D721Med (cell line): ENCODE measurements at places on chromosomes 6 and 20.
A peak's percentile ranks its signal among the peaks of the same experiment; 100 is the strongest.

DNA sequence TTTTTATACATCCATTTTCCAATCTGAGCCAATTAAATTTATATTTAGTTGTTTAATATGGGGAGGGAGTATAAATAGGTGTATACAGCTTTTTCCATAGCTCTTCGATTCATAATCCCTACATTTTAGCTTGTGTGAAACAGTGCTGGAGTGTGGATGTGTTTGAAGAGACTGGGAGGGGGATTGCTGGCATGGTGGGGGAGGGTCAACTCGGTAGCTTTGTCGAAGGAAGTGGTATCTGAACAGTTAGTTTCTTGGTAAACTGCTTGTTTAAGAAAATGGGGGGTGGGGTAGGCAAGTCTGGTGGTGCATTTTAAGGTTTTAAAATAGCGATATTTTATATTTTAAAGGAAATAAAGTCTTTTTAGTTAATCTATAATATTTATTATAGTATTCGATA lies 1.4 kb upstream of the LIN28B start:
- DNase-seq, result no peak

GRCh38 chr6:110852773-110853172 lies 21.8 kb upstream of the AMD1 start:
- DNase-seq, result no peak

- DNase-seq, result no peak
Observed at GRCh38 chr6:165618241-165618640, 44.8 kb downstream of the PDE10A start.

- no peak for DNase-seq
Observed at GRCh38 chr6:32581315-32582095, 8.1 kb downstream of the HLA-DRB1 start.

DNA sequence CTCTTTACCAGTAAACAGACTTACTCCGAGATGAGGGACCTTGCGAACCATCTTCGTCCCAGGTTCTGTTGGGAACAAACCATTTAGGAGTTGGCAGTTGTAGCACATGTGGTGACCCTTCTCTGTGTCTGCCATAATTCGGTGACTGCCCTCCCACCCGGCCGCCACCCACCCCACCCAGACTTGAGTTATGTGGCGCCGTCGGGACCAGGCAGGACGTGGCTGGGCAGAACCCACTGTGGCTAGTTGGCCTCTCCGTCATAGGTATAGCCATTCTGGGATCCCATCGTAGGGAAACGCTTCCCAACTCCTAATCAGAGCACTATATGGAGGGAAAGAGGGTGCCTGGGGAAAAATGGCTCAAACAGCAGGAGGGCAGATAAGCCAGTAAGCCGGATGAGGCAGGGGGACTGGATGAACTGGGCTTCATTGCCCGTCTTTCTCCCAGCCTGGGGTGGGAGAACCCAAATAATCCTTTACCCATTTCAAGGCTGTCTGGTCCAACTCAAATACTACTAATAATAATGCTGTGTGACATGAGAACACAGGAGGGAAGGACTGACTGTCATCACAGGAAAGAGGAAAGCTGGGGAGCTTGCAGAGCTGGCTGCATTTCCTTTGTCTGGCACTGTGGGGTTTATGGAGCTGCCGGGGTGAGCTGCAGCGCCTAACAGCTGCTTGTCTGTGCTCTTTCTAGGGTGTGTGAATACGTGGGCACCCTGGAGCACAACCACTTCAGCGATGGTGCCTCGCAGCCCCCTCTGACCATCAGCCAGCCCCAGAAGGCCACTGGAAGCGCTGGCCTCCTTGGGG lies 73.0 kb upstream of the PBOV1 start:
- no peak for DNase-seq

GRCh38 chr20:56994006-56994405 lies 272.4 kb downstream of the BMP7 start:
- no peak for DNase-seq

- no peak for DNase-seq
Observed at GRCh38 chr6:115947966-115948541, 112.6 kb downstream of the FRK start.

DNA sequence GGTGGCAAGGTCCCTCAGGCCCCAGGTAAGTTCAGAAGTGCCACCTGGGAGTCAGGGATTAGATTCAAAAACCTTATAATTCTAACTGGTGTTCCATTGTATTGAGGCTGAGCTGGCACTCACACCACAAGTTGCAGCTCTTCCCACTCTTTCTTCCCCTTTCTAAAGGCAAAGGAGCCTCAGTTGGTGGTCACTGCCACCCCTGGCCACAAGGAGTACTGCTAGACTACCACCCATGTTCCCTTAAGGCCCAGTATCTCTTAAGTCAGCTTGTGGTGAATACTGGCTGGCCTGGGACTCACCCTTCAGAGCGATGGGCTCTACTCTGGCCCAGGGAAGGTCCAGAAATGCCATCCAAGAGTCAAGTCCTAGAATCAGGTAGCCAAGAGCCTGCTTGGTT lies 421.1 kb upstream of the KHDRBS2 start:
- no peak for DNase-seq

DNA sequence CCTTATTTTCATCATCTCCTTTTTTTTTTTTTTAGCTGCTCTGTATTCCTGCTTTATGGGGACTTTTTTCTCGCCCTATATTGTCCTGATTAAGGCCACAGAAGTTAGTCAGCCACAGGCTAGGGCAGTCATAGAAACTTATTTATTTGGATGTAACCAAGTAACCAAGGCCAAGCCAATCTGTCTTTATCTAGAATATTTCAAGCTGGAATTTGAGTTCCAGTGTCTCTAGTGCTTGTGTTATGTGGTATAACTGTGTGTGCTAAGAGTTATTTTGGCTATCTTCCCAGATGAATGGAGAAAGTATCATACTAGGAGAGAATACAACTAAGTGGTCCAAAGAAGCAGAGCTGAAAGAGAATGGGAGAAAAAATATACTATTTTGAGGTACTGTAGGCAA lies 751.5 kb downstream of the CBLN4 start:
- DNase-seq, result no peak

- no peak for DNase-seq
Observed at GRCh38 chr6:110033749-110034666, 55.9 kb downstream of the GPR6 start.

DNA sequence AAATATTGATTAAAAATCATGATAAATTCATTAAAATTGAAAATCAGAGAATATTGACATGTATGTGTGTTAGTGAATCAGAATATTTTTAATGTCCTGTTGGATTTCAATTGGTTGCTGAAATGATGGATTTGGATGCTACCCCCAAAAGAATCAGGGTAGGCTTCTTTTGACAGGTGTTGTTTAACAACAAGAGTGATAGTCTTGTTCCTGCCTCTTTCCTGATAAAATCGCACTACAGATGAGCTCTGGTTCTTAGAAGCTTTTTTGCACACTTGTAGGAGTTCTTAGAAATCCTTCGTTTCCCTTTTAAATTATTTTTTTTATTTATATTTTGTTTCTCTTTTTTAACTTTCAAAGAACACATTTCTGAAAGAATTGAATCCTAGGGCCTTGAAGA lies 259.5 kb downstream of the FARS2 start:
- DNase-seq, result no peak

GRCh38 chr6:41224800-41225199 lies 3.3 kb upstream of the TREML4 start:
- no peak for DNase-seq

DNA sequence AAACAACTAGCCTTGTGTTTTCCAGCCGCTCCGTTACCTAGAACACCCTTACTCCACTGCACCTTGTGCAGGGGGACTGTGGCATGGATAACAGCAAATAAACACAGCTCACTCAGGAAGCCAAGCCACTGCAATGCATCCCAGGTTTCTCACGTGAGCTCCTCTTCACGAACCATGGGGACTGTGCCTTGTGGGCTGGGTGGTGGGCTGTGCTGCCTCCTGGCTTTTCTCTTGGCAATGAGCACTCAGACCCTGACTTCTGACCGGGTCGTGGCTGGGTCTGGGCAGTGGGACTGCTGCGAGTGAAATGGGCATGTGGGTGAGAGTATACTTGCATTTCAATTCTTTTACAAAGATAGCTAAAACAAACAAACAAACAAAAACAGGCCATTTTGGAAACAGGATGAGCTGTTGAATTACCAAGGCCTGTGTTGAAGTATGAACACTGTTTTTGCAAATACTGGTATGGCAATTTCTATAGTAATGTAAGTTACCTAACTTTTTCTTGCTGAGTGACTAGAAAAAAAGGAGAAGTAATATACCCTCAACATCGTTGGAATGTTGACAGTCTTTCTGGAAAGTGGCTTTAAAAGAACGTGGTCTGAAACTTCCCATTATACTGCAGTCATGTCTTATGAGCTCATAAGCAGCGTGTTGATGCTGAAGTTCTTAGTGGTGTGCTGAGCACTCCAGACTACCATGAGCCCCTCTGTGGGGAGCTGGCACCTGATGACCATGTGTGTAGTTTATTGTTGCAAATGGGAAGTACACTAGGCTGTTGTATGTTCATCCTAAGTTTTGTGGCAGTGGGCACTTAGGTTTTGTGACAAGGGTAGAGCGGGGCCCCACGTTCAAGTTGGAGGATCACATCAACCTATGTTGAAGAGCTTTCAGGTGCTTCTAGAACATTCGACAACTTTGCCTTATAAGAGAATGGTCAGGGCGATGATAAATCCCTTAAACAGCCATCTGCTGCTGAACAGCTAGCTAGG lies 120.4 kb downstream of the ARMC2 start:
- no peak for DNase-seq

DNA sequence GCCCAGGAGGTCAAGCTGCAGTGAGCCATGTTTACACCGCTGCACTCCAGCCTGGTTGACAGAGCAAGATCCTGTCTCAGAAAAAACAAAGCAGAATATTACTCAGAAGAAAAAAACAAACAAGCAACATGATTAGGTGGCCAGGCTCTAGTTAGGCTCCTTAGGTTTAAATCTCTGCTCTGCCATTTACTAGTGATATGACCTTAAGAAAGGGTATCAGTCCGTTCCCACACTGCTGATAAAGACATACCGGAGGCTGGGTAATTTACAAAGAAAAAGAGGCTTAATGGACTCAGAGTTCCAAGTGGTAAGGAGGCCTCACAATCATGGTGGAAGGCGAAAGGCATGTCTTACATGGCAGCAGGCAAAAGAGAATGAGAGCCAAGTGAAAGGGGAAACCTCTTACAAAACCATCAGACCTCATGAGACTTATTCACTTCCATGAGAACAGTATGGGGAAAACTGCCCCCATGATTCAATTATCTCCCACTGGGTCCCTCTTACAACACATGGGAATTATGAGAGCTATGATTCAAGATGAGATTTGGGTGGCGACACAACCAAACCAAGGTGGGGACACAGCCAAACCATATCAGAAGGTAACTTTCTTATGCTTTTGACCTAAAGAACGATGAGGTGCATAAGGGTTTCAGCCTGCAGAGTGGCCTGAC lies 2.4 kb upstream of the LTV1 start:
- no peak for DNase-seq

DNA sequence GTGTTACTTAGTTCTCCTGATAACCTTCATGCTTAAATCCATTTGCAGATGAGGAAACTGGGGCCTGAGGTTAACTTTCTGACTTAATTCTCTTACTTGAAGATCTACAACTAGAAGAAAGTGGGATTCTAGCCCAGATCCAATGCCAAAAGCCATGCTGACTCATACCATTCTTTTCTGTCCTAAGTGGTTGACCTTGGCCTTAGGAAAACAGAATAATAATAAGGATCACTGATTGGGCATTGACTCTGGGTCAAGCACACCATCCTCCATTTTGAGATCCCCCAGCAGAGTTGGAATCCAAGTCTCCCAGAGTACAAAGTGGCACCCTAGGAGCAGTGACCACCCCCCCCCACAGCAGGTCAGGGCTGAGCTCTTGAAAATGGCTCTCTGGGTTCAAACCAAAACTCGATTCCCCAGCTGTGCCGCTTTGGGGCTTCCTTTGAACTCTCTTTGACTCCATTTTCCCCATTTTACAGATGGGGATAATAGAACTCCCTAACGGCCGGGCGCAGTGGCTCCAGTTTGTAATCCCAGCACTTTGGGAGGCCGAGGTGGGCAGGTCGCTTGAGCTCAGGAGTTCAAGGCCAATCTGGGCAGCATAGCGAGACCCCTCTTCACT lies 12.8 kb upstream of the ZNF217 start:
- no peak for DNase-seq

DNA sequence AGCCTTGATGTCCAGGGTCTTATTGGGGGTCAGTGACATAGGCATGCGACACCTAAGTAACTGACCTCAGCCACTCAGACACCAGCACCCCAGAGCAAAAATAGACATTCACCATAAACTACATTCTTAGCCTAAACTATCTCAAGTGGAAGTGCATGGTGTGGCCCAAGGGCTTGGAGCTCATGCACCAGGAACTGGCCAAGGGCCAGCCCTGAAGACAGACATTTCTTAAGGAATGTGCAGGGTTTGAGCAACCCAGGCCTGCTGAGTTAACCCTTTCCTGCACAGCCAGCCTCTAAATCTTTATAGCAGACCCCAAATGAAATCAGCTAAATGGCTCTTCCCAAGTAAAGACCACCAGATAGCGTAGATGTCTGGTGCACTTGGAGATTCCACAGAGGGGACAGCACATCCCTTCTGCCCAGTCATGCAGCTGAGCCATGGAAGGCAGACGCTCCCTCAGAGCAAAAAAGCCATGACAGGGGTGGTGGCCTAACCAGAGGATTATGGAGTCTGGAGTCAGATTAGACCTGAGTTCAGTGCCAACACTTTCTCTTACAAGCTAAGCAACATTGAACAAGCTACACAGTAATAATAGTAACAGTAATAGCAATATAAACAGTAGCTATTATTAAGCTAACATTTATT lies 222.6 kb downstream of the ZMYND8 start:
- no peak for DNase-seq

GRCh38 chr6:137998461-137999019 lies 108.7 kb downstream of the PERP start:
- no peak for DNase-seq

- DNase-seq, result no peak
Observed at GRCh38 chr6:6074190-6074589, 67.5 kb upstream of the NRN1 start.

DNA sequence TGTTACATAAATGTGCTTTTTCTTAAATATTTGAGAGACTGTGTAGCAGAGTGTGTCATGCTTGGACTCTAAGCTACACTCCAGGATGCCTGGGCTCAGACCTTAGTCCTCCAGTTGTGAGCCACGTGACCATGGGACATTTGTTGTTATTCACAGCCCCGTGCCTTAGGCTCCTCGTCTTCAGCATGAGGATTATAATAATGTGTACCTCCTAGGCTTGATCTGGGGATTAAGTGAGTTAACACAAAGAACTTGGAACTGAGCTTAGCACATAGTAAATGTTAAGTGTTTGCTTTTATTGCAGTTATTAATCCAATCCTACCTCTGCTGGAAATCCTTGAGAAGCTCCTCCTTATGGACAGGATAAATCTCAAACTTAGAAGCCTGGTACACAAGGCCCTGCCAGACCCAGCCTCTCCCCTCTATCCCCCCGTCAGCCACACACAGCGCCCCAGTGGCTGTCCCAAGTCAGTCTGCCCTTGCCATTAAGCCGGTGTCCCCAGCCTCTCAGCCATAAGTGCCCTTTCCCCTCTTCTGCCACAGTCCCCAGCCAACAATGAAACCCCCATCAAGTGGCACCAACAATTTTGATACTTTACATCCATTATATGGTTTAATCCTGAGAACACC lies 177.5 kb downstream of the TMEM242 start:
- DNase-seq, result peak; percentile 85
